NCI-H526 (cell line): ENCODE measurements at places on chromosomes 4 and X.

DNA sequence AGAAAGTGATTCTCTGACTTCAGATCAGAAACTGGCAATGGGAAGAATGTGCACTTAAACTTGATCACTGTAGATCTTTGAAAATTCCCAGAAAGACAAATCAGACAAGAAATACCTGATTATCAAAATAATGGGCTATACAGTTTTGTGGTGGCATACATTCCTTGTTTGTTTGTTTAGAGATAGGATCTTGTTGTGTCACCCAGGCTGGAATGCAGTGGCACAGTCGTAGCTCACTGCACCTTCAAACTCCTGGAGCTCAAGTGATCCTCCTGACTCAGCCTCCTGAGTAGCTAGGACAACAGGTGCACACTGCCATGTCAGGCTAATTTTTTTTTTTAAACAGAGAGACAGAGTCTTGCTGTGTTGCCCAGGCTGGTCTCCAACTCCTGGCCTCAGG, 81.0 kb upstream of the SPRY1 start:
- DNase-seq: no peak

GRCh38 chr4:109846395-109847098, 1.4 kb upstream of the LRIT3 start:
- no peak for DNase-seq

DNA sequence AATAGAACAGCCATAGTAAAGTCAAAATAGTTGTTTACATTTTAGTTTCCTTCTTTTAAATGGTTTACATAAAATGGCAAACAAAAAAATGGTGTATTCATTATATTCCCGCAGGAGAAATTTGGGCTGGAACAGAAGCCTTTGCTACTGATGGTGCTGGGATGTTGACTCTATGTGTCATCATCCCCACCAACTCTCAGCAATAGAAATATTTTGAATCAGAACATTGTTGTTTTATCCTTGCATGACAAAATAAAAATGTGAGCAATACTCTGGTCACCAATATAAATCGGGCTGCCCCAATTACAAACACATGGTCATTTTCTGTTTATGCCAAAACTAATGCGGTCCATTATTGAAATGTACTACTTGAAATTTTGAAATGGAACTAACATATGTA, 1131.6 kb upstream of the PCDH7 start:
- DNase-seq: no peak

DNA sequence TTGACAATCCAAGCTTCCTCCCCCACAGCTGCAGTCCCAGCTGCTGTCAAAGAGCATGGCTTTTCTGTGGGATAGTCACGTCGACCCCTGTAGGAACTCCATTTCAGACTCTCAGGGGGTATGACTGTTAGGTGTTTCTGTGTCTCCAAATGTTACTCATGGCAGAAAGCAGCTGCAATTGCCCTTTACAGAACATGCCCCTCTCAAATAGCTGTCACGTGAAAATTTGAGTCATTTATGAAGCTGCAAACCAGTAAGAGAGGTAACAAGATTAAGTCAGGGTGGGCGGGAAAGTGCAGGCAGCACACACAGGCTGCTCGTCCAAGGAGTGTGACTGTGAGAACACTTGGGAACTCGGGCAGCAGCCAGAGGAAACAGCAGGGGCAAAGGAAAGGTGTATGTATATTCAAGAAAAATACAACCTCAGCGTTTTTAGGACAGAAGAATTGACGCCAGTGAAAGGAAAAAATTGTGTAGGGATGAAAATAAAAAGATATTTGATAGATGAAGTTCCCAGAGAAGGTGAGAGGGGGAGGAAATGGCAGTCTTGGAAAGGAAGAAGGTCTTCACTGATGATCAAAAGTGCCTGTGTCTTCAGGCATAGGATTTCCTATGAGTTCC, 66.5 kb upstream of the TMEM184C start:
- no peak for DNase-seq

GRCh38 chrX:40154853-40155588, 57.3 kb upstream of the BCOR start:
- no peak for DNase-seq

DNA sequence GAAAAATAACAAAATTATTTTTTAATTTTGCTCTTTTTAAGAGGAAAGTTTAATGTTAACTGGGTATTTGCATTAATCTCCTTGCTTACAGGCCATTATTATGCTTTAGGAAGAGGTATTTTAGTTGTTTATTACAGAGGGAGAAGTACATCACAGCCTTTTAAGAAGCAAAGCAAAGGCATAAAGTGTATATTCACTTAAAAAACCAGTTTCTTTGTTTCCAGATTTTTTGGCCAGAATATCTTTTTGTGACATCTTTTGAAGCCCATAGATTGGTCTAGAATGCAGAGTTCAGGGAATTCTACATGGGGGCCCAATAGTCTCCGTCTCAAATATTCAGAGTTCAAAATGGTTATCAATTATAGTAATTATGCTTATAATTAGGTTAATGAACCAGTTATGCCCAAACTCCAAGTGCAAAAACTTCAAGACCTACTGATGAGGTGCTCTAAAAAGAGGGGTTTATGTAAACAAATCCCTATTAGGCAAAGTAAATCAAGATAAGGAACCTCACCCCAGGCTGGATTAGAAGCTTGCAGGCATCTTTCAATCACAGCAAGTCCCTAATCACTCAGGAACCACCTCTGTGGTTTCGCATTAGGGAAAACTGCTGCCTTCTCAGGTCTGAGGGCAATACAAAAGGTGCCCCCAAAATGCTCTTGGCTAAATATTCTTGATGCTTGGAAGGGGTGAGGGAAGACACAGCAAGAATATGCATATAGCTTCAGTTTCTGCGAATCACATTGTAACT, 1.4 kb downstream of the CXXC4 start:
- no peak for DNase-seq

DNA sequence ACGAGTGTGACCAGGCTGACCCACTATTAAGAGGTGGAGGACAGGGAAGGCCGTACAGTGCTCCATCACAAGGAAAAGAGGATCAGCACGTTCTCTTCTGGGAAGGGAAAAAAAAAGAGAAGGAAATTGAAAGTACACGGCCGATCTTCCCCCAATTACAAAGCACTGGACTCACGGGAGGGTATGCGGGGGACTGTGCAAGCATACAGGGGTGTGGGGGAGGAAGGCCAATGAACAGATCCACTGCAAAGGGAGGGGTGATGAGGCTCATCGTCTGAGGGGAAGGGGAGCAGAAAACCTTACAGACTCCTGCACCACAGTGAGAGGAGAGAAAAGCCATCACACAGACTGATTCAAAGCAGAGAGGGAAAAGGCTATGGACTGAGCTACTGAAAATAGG, 1.1 kb downstream of the ELK1 start:
- DNase-seq: no peak

- no peak for DNase-seq
These were observed 28.3 kb downstream of the GPR143 start for GRCh38 chrX:9737363-9737762.

DNA sequence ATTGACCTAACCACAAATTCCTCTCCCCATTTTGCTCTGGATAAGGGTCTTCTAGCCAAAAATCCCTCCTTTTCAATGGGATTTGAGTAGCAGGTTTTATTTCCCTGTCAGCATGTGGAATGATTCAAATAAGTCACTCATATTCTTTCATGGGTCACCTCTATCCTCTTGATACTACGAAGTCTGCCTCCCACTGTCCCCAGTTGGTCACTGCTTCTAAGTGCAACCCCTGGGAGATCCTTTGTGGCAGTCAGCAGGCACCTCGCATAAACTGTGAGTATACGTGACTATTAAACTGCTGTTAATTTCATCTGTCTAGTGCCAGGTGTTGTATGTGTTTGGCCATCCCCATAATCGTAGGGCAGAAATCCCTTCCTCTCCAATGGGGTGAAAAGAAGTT, 1667.9 kb upstream of the PCDH7 start:
- DNase-seq: no peak
